Stimulated activated CD8-positive, alpha-beta memory T cell treated with anti-CD3 and anti-CD28 coated beads, Interleukin-4, amount 100 ng/mL, for 48 hours (primary cell): ENCODE measurements at places on chromosomes 12 and 14.

GRCh38 chr12:39946361-39947280 lies 159.3 kb downstream of the SLC2A13 start:
- DNase-seq = no peak

DNA sequence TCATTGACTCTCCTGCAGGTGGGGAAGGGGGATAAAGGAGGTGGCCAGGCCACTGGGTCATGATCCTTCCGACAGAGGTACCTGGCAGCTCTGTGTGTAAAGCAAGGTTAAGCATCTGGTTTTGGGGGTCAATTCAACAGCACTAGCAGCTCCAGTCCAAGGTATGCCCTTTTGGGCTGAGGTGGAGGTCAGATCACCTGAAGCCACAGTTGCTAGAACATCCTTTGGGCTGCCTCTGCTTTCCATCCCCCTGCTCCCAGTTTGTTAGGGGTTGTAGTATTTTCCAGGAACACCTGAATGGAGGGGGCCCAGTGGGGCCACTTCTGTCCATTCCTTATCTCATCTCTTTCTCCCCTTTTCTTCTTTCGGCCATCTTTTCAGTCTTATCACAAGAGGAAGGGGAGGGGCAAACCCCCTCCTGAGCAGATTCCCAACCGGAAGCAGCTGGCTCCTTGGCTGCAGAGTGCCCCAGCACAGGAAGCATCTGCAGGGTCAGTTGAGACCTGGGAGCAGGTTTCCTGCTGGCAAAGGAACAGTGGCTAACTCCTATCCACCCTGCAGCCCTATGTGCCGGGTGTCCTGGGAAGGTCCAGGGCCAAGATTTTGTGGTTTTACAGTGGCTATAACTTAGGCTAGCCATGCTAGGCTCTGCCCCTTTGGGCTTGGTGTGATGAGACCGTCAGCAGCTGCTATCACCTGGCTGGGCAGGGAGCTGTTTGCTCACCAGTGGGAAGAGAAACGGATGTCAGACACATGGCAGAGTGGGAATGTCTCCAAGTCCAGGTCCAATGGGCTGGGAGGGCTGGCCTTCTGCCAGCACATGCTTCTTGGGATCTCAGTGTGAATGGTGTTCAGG lies 40.2 kb downstream of the SH2B3 start:
- peak; percentile 23 for DNase-seq

- DNase-seq = no peak
Observed at GRCh38 chr12:19710811-19711793, 271.8 kb downstream of the AEBP2 start.

DNA sequence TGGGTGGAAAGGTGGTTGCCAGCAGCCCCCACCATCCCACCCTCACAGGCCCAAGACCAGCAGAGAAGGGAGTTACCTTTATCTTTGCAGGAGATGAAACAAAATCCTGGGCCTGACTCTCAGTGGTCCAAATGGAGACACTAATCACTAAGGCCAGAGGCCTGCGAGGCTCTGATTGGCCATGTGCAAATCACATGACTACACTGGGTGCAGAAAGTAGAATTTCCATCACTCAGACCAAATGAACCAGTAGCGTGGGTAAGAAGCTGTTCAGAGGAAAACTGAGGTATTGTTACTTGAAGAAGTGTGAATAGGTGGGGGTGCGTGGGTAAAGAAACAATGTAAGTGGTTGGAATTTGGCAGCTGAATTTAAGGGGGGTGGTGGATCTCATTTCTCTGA lies 20.2 kb upstream of the PPP1CC start:
- peak; percentile 48 for DNase-seq

- no peak for DNase-seq
Observed at GRCh38 chr12:127670294-127670693, 596.7 kb upstream of the TMEM132C start.

GRCh38 chr14:38056270-38056669 lies 151.4 kb upstream of the SSTR1 start:
- no peak for DNase-seq

- DNase-seq = no peak
Observed at GRCh38 chr14:55794655-55795595, 214.9 kb downstream of the KTN1 start.

DNA sequence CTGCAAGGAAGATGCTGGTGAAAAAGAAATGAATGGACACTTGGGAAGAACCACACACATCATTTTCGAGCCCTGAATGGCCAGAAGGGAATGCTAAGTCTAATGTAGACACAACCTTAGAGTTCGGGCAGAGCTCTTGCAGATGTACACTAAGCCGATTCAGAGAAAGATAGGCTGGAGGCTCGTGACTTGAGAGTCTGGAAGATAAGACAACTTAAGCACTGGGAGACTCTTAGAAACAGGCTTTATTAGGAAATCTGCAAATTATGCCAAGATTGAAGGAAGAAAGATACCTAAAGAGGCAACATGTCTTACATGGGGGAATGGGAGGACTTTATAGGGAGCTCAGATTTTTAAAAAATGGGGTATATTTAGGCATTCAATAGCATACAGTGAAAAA lies 13.5 kb downstream of the TBPL2 start:
- no peak for DNase-seq

- no peak for DNase-seq
Observed at GRCh38 chr12:131368668-131369071, 342.2 kb upstream of the SFSWAP start.

DNA sequence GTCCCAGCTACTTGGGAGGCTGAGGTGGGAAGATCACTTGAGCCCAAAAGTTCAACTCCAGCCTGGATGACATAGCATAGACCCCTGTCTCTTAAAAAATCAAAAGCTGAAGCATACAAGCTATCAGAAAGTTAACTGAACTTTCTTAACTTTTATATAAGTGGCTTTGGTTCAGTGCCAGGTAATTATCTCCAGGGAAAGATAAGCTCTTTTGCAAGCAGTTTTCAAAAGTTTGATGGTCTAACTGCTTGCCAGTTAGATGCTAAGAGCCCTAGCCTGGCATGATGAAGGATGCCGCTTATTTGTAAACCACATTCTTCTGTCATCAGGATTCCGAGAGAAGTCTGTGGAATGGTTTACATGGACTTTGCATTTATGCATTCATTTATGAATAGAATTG lies 409.1 kb downstream of the AEBP2 start:
- DNase-seq = no peak

DNA sequence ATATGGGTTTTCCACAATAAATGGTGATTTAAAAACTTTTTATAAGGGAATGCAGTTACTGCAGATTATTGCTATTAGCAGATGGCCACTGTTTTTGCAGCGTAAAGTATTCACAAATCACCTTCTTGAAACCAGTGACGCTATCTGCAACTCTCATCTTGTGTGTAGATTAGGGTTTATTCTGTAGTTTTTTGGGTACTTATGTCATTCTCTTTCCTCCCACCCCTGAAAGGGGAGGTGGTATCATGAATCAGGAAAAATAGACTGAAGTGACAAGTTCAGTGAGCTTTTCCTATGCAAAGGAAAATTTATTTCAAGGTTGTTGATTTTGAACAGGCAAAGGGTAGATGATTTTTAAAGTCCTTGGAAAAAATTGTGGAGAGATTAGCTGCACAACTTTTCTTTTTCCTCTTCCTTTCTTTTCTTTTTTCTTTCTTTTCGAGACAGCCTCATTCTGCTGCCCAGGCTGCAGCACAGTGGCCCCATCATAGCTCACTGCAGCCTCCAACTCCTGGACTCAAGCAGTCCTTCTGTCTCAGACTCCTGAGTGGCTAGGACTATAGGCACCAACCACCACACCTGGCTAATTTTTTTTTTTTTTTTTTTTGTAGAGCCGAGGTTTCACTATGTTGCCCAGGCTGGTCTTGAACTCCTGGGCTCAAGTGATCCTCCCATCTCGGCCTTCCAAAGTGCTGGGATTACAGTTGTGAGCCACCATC lies 1.6 kb downstream of the FRS2 start:
- DNase-seq = no peak

- DNase-seq = no peak
Observed at GRCh38 chr14:22338917-22339715, 249.9 kb downstream of the DAD1 start.

- no peak for DNase-seq
Observed at GRCh38 chr12:108298761-108299275, 40.3 kb downstream of the CMKLR1 start.

GRCh38 chr12:3075315-3075714 lies 1.9 kb upstream of the TSPAN9 start:
- no peak for DNase-seq

GRCh38 chr12:33825442-33825841 lies 196.9 kb upstream of the ALG10 start:
- no peak for DNase-seq

GRCh38 chr12:46402451-46402850 lies 29.9 kb upstream of the SLC38A2 start:
- DNase-seq = no peak

DNA sequence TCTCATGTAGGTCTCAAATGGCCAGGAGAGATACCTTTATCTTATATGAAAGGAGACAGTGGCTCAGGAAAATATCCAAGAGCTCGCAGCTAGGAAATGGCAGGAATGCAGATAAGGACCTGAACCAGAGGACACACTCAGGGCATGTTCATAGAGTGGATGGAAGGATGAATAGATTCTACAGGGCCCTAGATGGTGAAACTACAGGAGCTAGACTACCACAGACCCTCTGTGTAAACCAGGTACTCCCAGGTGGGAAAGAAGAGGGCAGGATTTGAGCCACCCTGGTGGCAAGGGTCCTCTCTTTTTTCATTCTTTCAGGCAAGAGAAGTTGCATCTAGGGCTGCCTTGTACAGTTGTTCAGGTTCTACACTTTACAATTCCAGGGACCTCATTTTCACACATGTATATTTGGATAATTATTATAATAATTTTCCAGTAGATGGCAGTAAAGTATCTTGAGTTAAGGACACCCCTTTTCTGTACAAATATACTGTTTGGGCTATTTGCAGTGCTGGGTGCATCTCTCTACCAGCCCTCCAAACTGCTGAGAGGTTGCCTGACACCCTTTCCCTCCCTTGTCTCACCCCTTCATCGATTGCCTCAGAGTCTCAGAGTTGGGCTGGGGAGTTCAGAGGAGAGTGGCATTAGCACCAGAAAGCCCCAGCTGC lies 10.5 kb upstream of the ZDHHC22 start:
- no peak for DNase-seq

DNA sequence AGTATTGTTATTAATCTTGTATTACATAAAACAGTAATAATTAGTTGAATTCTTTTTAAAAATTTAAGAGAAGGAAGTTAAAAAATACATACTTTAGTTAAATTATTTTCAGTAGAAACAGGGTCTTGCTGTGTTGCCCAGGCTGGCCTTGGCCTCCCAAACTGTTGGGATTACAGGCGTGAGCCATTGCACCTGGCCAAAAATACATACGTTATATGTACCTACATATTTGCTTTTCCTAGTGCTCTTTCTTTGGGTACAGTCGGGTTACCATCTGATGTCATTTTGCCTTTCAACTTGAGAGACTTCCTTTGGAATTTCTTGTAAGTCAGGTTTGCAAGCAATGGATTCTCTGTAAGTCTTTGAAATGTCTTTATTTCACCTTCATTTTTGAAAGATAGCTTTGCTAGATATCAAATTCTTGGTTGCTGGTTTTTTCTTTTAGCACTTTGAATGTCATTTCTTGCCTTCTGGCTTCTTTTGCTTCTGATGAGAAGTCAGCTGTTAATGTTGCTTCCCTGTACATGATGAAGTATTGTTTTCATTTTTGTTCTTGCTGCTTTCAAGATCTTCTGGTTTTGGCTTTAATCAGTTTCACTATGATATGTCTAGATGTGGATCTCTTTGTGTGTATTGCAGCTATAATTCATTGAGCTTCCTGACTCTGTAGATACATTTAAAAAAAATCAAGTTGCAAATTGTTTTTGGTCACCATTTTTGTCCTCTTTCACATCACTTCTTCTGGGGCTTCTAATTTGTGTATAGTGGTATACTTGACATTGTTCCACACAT lies 84.4 kb downstream of the SPATS2 start:
- no peak for DNase-seq

GRCh38 chr14:47833011-47833410 lies 157.6 kb upstream of the MDGA2 start:
- DNase-seq = no peak

DNA sequence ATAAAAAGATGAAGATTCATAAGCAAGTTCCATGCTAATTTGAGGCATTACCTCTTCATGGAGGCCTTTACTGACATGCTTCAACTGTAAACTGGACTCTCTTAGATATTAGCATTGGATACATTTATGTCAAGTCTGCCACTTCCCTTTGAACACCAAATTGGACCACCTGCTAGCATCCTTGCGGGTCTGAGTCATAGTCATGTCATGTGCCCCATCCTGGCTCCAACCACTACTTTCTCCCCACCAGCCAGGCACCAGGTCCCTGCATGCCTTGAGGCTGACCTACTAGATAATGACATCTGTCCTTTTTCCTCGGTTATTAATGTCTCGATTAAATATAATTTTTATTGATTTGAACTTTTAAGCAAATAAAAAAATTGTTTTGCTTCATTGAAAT lies 32.9 kb upstream of the EEA1 start:
- DNase-seq = no peak

- no peak for DNase-seq
Observed at GRCh38 chr14:83164016-83164415, 1630.4 kb upstream of the SEL1L start.

GRCh38 chr14:95886366-95887056 lies 9.9 kb downstream of the TUNAR start:
- no peak for DNase-seq

GRCh38 chr14:24609655-24610344 lies at the start of gene GZMH:
TSS of gene GZMH (minus strand) at chr14:24609685. CDS start at chr14:24609613, 72 bp downstream.
- DNase-seq = no peak

DNA sequence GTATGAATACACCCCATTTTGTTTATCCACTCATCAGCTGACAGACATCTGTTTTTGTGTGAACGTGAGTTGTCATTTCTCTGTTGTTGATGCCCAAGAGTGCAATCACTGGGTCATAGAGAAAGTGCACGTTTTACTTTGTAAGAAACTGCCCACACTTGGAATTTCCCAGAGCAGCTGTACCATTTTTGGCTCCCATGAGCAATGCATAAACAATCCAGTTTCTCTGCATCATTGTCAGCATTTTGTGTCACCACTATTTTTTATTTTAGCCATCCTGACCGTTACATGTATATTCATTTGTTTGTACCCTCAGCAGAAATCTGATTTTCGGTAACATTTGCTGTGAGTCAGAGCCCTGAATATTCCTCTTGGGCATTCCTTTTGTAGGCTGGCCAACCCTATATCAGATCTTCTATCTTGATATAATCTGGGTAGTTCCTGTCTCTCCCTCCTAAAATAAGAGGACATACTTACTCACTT lies 62.7 kb downstream of the RBM19 start:
- DNase-seq = no peak

DNA sequence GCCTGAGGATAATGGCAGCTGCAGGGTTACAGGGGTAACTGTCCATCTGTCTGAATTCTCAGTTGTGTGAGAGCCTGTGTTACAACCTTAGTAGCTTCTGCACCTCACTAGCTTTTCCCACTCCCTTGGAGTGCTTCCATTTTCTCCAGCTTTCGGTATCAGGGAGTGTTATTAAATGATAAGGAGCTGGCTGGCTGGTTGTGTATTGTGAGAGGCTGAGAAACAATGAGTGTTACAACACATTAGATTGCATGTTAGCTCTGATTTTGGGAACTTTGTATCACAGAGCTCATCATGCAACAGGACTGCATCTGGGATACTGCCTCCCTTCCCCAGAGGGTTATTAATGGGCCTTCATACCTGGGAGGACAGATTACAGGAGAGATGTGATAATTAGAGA lies 723.7 kb downstream of the DIO2 start:
- DNase-seq = no peak
